Naive thymus-derived CD4-positive, alpha-beta T cell (primary cell): ENCODE measurements at places on chromosomes 3 and 15. TPM values are rescaled to one million over a fixed set of nuclear protein-coding genes. Genes with fewer than 3 reads are reported as not detected.

The SAMD7 gene
- not detected for total RNA-seq

GRCh38 chr3:151877269-151877668 lies 3.8 kb downstream of the SUCNR1 start:
- DNase-seq: no peak
- no peak overlapping the region for H3K4me3 ChIP-seq
- no peaks in the 10 kb centered on the region for H3K27me3 ChIP-seq
- no peaks in the 10 kb centered on the region for H3K36me3 ChIP-seq

The LDHAL6B gene
- not detected in 2 replicates for total RNA-seq

The ATP13A4 gene
- total RNA-seq: 2.8 TPM
